Skeletal muscle cell (primary cell): ENCODE measurements at places on chromosomes 4 and X.

DNA sequence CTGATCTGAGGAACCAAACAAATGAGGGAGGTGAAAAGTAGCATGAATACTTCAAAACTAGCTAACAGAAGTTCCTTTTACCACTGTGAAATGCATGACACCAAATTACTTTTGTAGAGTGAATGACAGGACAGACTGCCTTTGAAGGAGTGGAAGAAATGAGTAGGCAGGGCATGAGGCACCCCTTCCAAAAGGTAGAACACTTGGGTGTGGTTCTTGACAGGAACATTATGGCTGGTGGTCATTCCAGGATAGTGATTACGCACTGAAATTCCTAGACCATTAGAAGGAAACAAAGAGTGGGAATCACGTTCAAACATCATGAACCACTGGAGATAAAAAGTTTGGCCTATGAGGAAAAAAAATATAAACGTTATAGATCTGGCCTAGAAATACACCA lies 4.9 kb downstream of the HUWE1 start:
- DNase-seq = no peak

GRCh38 chr4:81758574-81759264 lies 287.0 kb upstream of the RASGEF1B start:
- no peak for DNase-seq

DNA sequence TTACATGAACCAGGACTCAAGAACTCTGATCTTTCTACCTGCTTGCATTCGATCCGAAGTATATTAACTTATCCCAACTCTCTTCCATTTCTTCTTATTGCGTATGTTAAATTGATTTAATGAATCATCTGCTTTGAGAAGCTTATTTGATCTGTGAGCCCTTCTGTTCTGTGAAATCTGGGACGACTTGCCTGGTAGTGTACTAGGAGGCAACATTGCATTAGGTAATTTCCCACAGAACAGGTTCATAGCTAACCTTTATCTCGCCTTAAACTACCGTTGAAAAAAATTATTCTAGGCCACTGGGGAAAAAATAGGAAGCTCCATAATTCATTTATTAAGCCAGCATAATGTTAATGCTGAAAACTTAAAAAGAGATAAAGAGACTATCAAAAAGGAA lies 67.2 kb upstream of the MAB21L2 start:
- DNase-seq = no peak

- DNase-seq = no peak
These were observed 407.9 kb downstream of the TECRL start for GRCh38 chr4:64001229-64001898.

GRCh38 chr4:1099270-1099669 lies 14.1 kb downstream of the RNF212 start:
- DNase-seq = no peak

- no peak for DNase-seq
These were observed 46.7 kb upstream of the NDP start for GRCh38 chrX:44019911-44020310.

GRCh38 chrX:120306630-120307029 lies 4.6 kb downstream of the TMEM255A start:
- no peak for DNase-seq

- no peak for DNase-seq
These were observed 1985.1 kb downstream of the C4orf33 start for GRCh38 chr4:131081069-131081468.

DNA sequence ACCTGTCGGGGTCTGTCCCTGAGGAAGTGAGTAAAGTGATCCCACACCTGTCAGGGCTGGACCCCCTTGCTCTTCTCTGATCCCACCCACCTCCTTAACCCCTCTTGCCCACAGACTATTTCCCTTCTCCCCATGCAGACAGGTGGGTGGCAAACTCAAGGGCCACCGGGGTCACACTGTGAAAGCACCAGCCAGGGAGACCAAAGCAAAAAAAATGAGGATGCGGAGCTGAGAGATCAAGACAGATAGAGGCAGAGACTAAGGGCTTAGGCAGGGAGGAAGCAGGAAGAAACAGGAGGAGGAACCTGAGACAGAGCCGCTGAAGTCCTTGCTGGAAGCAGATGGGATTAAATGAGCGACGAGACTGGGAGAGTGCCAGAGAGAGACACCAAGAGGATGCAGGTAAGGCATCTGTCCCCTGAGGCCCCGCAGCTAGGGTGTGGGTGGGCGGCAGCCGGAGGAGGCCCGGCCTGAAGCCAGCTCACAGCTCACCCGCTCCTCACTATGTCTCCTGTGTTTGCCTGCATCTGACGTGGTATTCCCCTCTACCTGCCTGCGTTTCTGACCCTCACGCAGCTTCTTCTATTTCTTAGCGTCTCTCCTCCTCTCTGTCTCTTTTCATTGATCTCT lies 7.2 kb downstream of the TIMM17B start:
- no peak for DNase-seq

- peak; percentile 29 for DNase-seq
These were observed 71.1 kb downstream of the CLOCK start for GRCh38 chr4:55475394-55476243.

DNA sequence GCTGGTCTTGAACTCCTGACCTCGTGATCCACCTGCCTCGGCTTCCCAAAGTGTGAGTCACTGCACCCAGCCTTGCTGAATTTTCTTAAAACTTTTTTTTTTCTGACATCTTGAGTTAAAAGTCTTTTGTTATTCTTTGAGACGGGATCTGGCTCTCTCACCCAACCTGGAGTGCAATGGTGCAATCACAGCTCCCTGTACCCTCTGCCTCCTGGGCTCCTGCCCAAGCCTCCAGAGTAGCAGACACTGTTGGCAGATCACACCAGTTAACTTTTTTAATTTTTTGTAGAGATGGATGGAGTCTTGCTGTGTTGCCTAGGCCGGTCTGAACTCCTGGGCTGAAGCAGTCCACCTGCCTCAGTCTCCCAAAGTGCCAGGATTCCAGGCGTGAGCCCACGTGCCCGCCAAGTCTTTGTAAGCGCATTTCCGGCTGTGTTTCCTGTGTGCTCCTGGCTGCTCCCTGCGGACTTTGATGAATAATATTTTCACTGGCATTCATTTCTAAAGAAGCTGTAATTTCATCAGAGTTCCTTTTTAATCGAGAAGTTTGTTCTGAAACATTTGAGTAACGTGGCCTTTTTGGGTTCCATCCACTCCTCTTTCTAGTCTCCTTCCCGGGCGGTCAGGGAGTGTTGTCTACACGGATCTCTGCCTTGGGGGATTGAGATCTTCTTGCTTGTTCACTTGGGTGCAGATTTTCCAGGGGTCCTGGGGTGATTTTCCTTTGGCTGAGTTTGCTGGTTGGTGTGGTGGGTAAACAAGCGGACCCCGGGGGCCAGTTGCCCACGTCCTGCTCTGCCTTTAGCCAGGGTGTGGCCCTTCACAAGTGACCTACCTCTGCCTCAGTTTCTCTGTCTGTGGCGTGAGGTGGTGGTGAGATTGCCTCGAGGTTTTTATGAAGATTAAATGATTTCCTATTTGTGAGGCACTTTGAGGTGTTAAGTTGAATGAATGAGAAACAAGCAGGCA lies 44.4 kb downstream of the PCGF3 start:
- DNase-seq = peak; percentile 50

GRCh38 chr4:177251237-177251636 lies 58.4 kb upstream of the NEIL3 start:
- DNase-seq = no peak

DNA sequence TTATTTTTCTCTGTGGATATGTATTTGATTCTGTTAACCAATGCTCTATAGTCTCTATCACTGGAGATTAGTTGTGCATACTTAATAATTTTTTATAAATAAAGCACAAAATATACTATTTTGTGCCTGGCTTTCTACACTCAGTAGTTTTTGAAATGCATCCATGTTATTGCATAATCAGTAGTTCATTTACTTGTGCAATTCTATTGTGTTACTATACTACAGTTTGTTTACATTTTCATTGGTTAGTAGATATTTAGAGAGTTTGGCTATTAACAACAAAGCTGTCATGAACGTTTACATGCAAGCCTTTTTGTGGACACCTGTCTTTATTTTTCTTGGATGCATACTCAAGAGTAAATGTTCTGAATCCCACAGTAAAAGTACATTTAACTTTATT lies 265.0 kb upstream of the FAT4 start:
- no peak for DNase-seq

GRCh38 chr4:174521800-174522182 lies 497 bp downstream of the HPGD start:
- DNase-seq = no peak
